ENCODE measurements at places on chromosomes 11 and 22.

GRCh38 chr11:120185706-120186455 is 25.0 kb upstream of the OAF start:
- peak; percentile 93 for DNase-seq

- DNase-seq = no peak
Observed at GRCh38 chr22:50714150-50714549, 23.9 kb upstream of the ACR start.

- no peak for DNase-seq
Observed at GRCh38 chr11:75773595-75774353, 5.2 kb downstream of the DGAT2 start.

DNA sequence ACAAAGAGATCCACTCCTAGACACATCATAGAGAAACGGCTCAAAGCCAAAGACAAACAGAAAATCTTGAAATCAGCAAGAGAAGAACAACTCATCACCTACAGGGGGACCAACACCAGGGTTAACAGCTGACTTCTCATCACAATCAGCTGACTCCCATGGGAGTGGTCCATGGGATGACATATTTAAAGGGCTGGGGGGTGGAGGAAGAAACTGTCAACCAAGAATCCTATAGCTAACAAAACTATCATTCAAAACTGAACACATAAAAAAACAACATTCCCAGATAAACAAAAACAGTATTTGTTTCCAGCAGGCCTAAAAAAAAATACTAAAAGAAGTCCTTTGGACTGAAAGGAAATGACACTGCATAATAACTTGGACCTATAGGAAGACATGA is 86.7 kb downstream of the APOL5 start:
- no peak for DNase-seq

GRCh38 chr22:46791201-46791731 is 28.8 kb downstream of the TBC1D22A start:
- no peak for DNase-seq

DNA sequence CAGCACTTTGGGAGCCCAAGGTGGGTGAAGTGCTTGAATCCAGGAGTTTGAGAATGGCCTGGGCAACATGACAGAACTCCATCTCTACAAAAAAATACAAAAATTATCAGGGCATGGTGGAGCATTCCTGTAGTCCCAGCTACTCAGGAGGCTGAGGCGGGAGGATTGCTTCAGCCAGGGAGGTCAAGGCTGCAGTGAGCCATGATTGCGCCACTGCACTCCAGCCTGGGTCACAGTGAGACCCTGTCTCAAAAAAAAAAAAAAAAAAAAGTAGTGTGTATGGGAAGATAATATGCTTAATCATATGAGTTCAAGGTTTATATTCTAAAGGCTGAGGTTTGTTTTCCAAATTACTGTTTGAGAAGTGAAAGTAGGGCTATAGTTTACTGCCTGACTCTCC is 10.7 kb downstream of the LDHAL6A start:
- no peak for DNase-seq

DNA sequence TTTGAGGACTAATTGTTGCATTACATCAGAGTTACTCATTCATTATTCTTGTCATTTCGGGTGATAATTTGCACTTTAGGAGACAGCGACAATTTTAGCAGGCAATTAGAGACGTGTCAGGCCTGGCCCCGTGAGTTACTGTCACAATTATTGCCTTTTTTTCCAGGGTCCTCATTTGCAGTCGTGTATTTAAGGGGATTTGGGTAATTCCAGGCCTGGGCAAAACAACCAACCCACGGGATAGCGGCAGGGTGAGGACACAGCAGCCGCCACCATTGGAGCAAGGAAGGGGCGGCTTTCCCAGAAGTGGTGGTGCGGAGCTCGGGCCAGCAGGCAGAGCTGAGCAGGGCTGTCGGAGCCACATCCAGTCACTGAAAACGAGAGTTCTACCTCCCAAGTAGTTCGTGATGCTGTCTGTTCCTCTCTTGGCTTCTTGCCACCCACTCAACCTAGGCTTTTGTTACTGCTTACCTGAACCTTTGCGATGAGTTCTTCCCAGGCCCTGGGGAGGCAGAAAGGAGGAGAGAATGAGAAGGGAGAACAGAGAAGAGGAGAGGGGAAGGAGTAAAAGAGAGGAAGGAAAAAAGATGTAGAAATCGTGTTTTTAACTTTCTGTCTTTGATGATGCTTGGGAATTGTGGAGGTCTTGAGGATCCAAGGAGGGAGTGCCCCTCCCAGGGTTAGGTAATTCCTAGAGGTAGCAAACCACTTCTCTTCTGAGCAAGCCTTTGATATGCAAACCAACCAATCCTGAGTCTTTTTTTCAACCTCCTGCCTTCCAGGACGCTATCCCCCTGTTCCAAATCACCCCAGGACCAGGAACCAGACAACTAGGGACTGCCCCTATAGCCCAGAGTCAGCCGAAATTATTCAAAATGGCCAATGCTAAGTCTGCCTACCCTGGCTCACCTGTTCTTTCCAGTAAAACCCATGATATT is 236.1 kb downstream of the MIAT start:
- no peak for DNase-seq

DNA sequence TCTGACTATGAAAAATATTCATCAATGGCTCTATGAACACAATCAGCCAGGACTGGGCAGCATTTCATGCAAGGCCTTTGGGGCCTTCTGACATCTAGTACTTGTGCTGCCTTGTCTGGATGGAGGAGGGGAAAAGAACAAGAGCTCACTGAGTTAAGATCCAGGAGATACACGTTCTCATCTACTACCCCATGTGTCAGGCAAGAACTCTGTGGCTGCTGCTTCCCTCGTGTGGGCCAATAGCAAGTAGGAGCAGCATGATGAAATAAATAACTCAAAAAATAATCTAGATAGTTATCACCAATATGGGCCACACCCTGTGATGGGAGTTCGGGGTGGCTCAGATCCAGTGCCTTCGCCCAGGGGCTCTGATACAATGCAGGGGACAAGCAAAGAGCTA is 7.3 kb downstream of the KCNE3 start:
- DNase-seq = no peak

DNA sequence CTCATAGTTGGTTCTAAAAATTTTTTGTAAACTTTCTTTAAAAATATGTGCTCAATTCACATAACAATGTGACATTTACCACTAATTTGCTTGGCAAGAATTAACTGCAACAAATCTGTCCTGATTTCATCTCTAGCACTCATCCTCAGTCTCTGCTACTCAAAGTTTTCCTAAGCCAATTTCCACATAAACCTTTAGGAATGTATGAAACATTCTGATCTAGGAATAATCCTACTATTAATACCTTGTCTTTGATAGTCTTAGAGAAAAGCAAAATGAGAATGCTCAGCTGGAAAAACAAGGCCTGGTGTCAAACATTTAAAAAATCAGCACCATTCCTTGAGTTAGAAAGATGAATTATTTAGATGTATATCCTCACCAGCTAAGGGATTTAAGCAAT is 114.3 kb downstream of the CD44 start:
- DNase-seq = no peak

DNA sequence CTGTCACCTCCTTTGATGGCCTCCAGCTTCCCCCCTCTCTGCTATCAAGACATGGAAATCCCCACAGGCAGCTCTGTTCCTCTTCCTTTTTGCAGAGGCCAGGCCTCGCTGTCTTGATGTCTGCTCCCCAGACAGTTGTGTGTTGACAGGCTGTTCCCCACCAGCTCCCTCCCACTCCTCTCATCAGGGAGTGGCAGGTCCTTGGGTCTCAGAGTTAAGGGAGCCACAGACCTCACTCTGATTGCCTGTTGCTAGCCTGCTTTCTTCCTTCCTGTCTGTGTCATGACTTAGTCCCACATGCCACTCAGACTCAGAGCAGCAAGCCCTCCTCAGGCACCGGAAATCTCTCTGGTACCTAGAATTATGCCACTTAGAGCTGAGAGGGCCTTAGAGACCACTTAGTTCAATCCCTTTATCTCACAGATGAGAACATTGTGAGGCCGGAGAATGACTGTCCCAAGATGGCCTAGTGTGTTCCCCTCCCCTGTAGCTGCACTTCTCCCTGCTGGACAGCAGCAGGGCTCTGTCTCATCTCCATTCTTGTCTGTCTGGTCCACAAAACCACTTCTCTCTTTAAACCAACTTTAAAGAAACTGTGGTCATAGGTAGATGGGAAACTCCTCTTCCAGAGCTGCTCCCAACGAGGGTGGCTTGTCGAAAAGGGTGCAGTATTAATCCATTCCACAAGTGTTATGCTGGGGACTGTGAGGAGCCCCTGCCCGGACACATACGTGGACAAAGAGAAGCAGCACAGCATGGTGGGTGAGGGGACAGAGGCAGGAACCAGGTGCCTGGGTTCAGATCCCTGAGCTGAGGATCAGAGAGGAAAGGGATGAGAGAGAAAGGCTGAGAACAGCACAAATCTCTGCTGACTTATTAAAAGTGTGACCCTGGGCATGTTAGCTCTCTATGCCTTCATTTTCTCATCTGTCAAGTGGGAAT is 4.2 kb downstream of the AMPD3 start:
- peak; percentile 32 for DNase-seq

DNA sequence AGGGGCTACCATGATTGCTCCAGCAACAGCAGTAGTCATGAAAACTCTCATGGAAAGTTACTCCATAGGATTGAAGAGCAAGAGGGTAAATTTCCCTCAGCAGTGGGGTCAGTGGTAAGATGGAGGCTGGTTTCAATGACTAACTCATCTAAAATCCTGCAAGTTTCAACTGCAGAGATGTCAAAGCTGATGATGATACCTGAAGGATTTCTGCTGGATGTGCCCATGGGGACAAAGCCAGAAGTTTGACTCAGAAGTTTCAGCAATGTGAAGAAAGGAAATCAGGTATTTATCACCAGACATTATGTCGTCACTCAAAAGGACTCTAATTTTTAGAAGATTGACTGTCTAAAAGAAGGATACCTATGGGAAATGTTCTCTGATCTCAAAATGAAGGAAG is 29.1 kb downstream of the RAB38 start:
- DNase-seq = no peak

- no peak for DNase-seq
Observed at GRCh38 chr22:20186871-20187546, 36.2 kb upstream of the CCDC188 start.

GRCh38 chr11:65560555-65561418 is 2.6 kb upstream of the LTBP3 start:
- peak; percentile 76 for DNase-seq

DNA sequence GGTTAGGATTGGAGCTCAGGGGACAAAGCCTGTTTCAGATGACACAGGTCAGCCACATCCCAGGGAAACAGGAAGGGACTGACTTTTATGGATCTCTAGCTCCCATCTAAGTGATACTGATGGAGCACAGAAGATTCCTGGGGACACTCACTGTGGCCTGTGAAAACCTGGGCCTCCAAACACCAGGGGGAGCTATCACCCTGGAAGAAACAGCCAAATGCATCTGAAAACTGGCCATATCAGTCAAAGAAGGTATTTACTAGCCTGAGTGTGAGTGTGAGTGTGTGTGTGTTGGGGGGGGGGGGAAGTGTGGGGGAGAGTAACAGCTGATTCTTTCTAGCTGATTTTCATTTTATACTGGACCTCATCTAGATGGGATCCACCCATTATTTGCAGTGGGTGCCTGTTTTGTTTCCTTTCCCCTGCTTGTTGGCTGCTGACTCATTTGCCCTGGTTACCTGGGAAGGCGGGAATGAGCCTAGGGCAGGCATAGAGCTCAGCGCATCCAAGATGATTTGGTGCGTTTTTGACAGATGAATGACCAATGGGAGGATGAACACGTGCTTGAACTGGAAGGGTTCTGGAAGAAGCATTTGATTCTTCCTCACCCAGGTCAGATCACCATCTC is 284.0 kb downstream of the KIRREL3 start:
- no peak for DNase-seq

DNA sequence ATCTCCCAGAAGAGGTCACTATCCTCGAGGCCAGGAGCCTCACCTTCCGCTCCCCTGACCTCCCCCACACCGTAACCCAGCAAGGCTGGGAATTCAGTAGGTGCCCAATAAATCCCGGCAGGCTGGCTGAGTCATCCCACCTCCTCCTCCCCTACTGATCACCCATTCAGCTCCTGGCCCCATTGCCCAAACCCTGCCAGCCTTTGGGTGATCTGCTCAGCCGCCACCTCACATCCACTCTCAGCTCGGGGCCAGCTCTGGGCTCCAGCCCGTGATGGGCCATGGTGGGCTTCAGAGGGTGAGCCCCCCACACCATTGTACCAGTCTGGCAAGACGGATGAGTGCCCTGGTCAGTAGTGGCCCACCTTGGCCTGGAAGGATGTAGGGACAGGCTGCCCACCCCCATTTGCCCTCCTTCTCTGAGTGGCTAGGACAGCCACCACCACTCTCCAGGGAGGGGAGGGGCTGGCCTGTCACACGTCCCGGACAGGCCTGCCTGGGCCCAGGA is 8.2 kb downstream of the TRPM5 start:
- DNase-seq = no peak

GRCh38 chr11:27081056-27081455 is 40.4 kb downstream of the BBOX1 start:
- no peak for DNase-seq

GRCh38 chr11:8652140-8652539 is 30.3 kb downstream of the TRIM66 start:
- no peak for DNase-seq

- DNase-seq = no peak
Observed at GRCh38 chr11:114040706-114041211, 18.8 kb upstream of the ZBTB16 start.

DNA sequence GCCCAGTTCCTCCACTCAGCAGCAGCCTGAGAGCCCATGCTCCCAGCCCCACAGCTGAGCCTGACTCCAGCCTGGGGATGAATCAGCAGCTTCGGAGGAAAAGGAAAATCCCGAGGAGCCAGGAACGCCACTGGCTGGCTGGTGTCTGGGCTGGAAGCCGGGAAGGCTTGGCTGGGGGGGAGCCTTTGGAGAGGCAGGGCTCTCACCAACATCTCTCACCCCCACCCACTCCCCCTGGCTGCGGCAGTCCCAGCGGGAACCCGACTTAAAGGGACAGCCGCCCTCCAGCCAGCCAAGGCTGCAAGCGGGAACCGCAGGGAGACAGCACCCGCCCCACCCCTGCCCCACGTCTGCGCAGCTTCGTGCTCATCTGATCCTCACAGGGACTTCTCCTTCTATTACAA is 28.4 kb downstream of the KIAA0930 start:
- peak; percentile 81 for DNase-seq

- peak; percentile 89 for DNase-seq
Observed at GRCh38 chr11:118607401-118608359, at the start of gene PHLDB1. Gene PHLDB1, plus strand, starts transcription at chr11:118607615. Its CDS starts 6,222 bp downstream, at chr11:118613837.

- no peak for DNase-seq
Observed at GRCh38 chr22:25053153-25053805, 100.8 kb downstream of the KIAA1671 start.

DNA sequence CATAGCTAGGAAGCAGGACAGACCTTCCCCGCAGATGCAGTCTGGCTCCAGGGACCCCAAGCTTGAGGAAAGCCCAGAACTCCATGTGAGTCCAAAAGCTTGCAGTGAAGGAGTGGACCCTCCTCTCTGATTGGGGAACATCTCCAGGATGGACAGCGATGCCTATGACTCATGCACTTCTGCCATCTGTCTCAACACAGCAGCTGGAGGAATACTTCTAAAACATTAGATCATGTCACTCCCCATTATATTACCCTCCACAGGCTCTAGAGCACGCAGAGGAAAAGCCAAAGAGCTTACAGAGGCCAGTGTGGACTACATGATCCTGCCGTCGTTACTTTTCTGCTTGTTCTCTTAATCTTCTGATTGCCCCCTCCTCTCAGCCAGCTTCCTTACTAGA is 605.7 kb downstream of the INSC start:
- peak; percentile 47 for DNase-seq

Measured in left hindlimb (tissue), 1 donor.